ENCODE measurements at places on chromosomes 7 and 10. TPM values are rescaled to one million over a fixed set of nuclear protein-coding genes. Genes with fewer than 3 reads are reported as not detected.

DNA sequence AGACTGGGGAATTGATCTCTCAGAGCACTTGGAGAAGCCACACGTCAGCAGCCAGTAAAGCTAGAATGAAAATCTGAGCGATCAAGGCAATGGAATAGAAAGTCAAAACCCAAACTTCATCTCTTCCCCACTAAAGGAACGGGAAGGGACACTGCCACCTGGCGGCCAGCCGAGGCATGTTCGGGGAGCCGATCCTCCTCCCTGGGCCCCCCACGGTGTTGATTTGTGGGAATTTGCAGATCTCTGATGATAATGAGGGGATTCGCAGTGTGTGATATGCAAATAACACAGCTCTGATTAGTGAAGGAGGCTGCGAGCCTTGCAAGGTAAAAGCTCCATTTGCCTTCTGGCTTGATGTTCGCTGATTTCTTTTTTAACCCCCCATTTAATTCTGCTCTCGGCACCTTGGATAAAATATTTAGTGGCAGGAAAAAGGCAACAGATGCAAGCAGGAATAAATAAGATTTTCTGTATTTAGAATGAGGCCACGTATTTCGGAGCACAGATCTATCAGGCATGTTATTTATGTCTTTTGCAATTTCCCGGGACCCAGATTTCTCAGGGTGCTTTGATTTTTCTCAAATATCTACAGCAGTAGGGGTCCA, 258.6 kb downstream of the PAXIP1 start:
- DNase-seq: no peak

- DNase-seq: no peak
Measured at GRCh38 chr7:38932509-38933168, 23.6 kb upstream of the VPS41 start.

GRCh38 chr7:86925221-86925620, 134.2 kb downstream of the ELAPOR2 start:
- no peak for DNase-seq

DNA sequence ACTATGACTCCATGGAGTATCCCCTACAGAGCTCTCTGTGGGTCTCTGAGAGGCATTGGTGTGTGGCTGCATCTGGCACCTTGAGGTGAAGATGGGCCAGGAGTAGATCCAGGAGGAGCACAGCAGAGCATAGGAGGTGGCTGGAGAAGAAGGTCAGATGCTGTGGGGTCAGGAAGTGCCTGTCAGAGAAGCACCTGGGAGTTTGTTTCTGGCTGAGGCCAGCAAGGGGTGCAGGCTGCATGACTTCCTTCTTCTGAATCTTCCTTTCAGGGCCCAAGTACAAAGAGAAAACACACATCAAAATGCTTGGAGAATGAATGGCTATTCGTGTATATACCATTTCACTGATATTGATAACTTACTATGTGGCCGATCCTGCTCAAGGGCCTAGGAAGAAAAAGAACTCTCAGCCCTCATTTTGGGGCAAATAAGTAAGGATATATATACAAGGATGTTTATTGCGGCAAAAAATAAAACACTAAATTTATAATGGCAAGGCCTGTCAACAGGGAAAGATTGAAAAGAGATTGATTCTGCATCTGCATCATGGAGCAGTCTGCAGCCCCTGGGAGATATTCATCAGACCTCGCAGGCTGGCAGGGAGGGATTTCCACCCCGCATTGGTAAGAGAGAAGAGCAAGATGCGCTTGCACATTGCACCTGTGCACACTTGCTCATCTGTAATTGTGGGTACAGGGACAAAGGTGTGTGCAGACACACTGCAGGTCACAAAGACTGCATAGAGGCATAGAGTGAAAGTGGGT, 39.2 kb downstream of the PTPRE start:
- no peak for DNase-seq

DNA sequence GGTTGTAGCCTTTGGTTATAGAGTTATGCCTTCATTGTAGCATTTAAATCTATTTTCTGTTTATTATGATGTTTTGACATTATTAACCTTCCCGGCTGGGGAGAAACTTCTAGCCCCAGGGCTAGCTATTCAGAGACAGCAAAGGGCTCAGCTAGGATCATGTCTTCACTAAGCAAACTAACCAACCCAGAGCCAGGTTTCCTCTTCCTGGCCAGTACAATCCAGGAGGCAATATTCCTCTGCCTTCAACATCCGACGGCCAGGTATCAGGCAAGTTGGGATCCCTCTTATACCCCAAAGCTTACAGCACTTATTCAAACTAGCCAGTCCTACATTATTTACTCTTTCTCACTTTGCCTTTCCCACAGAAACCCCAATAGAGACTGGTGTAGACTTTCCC, 1060.7 kb upstream of the GHITM start:
- no peak for DNase-seq

GRCh38 chr10:114697061-114697598, 39.1 kb upstream of the ABLIM1 start:
- DNase-seq: no peak

DNA sequence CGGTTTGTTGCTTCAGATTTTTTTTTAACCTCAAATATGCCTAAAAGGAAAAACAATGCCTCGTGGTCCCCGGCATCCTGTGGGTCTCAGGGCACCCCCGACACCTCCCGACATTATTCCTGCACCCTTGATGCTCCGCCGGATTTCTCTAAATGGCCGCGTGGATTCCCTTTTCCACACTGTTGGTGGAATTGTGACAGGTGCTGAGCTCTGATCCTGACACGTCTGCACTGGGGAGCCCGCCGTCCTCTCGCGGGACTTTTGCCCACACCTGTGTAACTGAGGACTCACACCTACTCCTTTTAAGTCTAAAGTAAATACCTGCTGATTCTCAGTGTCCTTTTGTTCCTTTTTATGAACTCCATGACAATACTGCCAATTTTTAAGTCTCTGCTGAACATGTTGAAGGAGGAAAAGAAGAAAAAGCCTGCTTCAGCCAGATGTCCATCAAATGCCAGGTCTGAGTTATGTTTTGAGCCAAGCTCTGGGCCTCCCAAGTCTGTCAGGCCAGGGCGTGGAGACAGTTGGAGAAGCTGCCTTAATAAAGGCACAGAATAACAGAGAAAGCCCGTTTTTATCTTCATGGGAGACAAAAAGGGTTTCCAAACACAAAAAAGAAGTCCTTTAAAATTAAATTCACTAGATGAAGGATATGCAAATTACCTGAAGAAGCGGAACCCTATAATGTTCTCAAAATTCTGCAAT, 568.2 kb downstream of the DNAJB6 start:
- DNase-seq: no peak

- DNase-seq: no peak
Measured at GRCh38 chr10:28374036-28374435, 71.2 kb upstream of the MPP7 start.

GRCh38 chr7:146136357-146136875, 19.8 kb downstream of the CNTNAP2 start:
- DNase-seq: no peak

- DNase-seq: no peak
Measured at GRCh38 chr7:112779667-112780066, 10.5 kb downstream of the TMEM168 start.

- DNase-seq: no peak
Measured at GRCh38 chr10:72029414-72029813, 58.9 kb downstream of the SPOCK2 start.

DNA sequence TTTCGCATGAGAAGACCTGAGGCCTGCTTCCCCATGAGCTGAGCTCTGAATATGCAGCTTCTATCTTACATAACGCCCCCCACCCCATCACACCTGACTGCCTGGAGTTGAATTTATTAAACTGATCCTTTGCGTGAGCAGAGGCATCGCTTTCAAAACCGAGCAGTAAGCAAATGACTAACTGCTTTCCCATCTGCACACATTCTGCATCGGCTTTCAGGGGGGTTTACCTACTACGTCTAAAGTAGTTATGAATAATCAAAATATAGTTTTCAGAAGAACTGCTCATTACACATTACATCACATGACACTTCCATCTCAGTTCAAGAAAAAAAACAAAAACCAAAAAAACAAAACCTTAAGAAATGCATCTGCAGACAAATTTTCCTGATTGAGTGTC, 54.7 kb upstream of the EGR2 start:
- DNase-seq: no peak

DNA sequence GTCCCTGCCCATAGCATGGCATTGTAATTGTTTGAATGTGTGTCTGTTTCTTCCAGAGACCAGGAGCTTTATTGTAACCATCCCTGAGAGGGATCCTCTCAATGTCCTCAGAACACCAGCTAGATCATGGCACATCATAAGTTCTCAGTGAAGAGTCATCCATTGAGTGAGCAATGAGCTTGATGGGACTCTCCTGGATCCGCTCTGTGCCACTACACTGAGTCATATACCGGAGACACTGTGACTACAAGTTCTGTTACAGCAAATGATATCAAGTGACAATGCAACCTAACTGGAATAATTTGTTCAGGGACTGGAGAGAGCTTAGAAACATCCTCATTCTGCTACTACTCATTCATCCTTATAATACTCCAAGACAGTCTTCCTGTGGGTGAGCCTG, 25.1 kb downstream of the MRPS24 start:
- no peak for DNase-seq

- DNase-seq: no peak
Measured at GRCh38 chr7:23477962-23478866, 7.9 kb upstream of the IGF2BP3 start.

DNA sequence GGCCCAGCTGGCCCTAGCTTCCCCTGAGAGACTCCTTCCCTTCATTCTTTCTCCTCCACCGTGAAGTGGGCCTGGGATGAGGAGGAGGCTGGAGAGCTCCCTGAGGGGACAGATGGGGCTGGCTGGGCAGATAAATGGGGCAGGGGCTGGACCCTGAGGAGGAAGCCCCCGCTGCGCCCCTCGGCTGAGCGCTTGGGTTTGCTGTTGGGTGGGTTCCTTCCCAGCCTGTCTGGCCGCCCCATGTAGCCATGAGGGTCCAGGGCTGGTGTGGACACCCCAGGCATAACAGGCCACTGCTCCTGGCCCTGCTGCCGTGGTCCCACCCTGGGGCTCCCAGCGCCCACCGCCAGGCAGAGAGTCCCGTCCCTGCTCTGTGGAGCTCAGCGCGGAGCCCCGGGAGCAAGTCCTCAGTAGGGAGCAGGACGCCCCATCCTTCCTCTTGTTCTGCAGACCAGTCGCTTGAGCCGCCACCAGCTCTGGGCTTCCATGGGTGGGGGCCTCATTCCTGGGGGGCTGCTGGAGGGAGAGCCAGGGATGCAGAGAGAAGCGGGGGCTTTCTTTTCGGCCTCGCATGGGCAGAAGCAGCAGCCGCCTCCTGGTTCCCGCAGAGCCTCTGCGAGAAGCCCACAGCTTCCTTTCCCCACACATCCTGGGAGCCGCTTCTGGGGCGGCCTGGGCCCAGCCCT, 266.4 kb upstream of the TCERG1L start:
- DNase-seq: no peak

FAM237B gene
- not detected for total RNA-seq

C1QL3 gene
- total RNA-seq: not detected

C10orf62 gene
- not detected for total RNA-seq

DGKI gene
- total RNA-seq: 7.6 TPM

ZNF487 gene
- total RNA-seq: 12.2 TPM

INMT gene
- total RNA-seq: 30.7 TPM

CREB3L2 gene
- 26.0 TPM for total RNA-seq

PROSER2 gene
- total RNA-seq: 0.71 TPM

Measured in sigmoid colon (tissue), 7 donors.